Renal cortex interstitium (tissue), 15 donors: ENCODE measurements at places on chromosomes 1 and 21.

DNA sequence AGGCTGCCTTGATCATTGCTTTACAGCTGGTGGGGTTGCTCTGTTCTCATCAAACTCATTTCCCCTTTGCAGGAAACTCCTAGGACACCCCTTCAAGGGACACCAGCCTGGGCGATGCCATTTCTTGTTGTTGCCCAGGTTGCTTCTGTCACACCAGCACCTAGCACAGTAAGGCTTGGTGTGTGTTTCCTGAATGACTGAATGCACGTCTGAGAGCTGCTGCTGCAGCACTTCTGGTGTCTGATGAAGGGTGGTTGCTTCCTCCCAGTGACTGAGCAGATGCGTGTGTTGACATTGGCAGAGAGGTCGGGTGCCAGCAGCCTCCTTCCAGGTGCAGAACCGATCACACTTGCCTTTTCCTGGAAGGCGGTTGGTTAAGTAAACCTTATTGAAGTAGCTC lies 477.4 kb downstream of the CAMTA1 start:
- no peak for DNase-seq

- no peak for DNase-seq
Observed at GRCh38 chr1:39722495-39722894, 16.2 kb upstream of the PPIE start.

DNA sequence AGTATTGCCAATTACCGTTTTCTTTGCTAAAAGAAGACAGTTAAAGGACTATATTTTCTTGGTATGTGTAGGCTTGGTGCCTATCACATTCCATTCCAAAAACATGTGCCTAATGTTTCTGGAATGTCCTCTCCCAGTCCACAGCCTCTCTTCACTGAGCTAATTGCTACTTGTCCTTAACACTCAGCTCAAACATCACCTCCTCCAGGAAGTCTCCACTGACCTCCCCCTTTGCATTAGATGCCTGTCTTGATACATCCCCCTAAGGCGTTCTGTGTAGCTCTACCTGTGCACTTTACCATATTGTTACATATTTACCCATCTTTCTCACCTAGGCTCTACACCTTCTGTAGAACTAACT lies 195.6 kb upstream of the CAMK1G start:
- no peak for DNase-seq

- DNase-seq, result no peak
Observed at GRCh38 chr21:14829685-14830084, 235.1 kb downstream of the NRIP1 start.

DNA sequence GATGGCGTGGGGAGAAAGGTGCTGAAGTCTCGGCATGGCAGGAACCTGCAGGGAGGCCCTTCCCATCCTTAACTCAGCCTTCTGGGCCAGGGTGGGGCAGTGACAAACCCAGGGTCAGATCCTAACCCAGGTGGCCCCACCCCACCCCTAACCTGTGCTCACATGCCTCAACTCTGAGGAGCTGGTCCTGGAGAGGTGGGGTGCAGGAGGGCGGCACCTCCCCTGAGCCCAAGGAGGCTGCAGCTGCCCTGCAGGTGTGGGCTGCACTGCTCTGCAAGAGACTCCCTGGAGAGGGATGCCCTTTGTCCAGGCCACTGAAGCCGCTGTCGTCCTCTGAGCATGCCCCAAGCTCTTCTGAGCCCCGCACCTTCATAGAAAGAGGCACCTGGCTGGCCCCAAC lies 15.2 kb upstream of the ADAMTSL4 start:
- no peak for DNase-seq
